ENCODE measurements at places on chromosomes 11 and 22. TPM values are rescaled to one million over a fixed set of nuclear protein-coding genes. Genes with fewer than 3 reads are reported as not detected.

OR4C13 gene
- not detected for total RNA-seq

CD248 gene
- not detected for total RNA-seq

OR8J3 gene
- total RNA-seq: not detected

MYEOV gene
- total RNA-seq: 97.8 TPM

TEX54 gene
- total RNA-seq: not detected

C11orf58 gene
- total RNA-seq: 234 TPM

TENM4 gene
- 0.14 TPM for total RNA-seq

CENPM gene
- total RNA-seq: 37.6 TPM

NLRP6 gene
- not detected for total RNA-seq

C11orf91 gene
- total RNA-seq: 0.85 TPM

FAM111B gene
- total RNA-seq: 6.2 TPM

ZNRD2 gene
- 80.8 TPM for total RNA-seq

CADM1 gene
- total RNA-seq: 22.2 TPM

OR52E8 gene
- not detected for total RNA-seq

CCDC89 gene
- total RNA-seq: not detected

PATE2 gene
- not detected for total RNA-seq

OR5B3 gene
- total RNA-seq: not detected

PSMC3 gene
- total RNA-seq: 201 TPM

PLA2G6 gene
- total RNA-seq: 5.1 TPM

MUC2 gene
- 0.59 TPM for total RNA-seq

OR52N4 gene
- not detected for total RNA-seq

DDIAS gene
- 18.1 TPM for total RNA-seq

SESN3 gene
- total RNA-seq: 0.07 TPM

OR2AG2 gene
- not detected for total RNA-seq

ACCS gene
- total RNA-seq: 16.1 TPM

PDE3B gene
- total RNA-seq: 2.4 TPM

TOLLIP gene
- total RNA-seq: 52.5 TPM

BTBD18 gene
- not detected for total RNA-seq

BIRC3 gene
- total RNA-seq: 48.1 TPM

C11orf21 gene
- not detected for total RNA-seq

DMC1 gene
- total RNA-seq: 5.4 TPM

TSSK2 gene
- total RNA-seq: not detected

NLRX1 gene
- 12.5 TPM for total RNA-seq

CDC42EP1 gene
- 37.2 TPM for total RNA-seq

RRAS2 gene
- 53.9 TPM for total RNA-seq

MS4A4A gene
- total RNA-seq: not detected

MRGPRX3 gene
- not detected for total RNA-seq

CCDC87 gene
- 0.84 TPM for total RNA-seq

BATF2 gene
- 0.98 TPM for total RNA-seq

FBLN1 gene
- total RNA-seq: 46.6 TPM

TYR gene
- not detected for total RNA-seq

PKDREJ gene
- not detected for total RNA-seq

All from A549 treated with ZK216348 at 1 μM for 4 hours (cell line).